ENCODE measurements at places on chromosomes 11 and 22.
A peak's percentile ranks its signal among the peaks of the same experiment; 100 is the strongest.

DNA sequence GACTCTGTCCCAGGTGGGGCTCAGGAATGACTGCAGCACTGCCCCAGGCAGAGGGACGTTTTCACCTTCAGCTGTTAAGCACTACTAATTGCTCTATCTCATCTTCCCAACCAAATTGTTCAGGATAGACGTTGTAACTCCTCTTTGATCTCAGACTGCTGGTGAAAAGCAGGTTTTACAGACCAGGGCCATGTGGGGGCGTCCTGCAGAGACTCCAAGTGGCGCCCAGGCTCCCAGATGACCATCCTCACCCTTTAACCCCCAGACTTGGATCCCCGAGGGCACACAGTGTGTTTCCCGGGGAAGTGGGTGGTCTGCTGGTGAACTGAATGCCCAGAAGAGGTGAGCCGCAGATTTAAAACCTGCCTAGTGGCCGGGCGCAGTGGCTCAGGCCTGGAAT lies 23.9 kb downstream of the FADD start:
- no peak for DNase-seq

GRCh38 chr11:34349882-34350281 lies 7.9 kb downstream of the ABTB2 start:
- no peak for DNase-seq

DNA sequence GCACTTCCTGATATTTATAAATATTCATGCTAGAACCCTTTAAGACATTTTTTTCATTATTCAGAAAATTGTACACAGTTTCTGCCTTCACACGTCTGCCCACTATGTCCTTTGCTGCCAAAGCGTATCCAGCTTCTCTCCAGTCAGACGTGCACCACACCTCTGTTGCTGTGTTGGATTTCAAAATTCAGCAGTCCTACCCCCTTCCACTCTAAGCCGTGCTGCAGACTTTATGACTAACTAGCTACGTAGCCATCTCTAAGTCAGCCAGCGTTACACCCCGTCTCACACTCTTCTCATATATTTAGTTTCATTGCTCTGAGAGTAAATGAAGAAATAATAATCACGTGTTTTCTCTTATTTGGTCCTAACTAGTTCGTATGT lies 28.2 kb upstream of the OPCML start:
- no peak for DNase-seq

DNA sequence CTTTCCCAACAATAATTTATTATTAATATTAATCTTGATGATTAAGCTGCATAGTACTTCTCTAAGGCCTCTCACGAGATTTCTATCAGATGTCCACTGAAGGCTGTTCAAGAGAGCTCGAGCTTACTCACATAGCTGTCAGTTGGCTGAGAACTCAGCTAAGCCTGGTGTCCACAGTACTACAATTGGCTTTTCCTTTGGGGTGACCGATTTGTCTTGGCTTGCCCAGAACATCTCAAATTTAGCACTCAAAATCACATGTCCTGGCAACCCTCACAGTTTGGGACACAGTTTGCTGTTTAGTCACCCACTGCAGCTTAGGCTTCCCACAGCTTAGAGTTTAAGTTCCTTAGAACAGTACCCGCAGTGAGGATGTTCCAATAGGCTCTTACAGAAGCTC lies 96.5 kb downstream of the LUZP2 start:
- DNase-seq = no peak

- no peak for DNase-seq
Observed at GRCh38 chr11:119720311-119720913, 8.6 kb downstream of the NECTIN1 start.

- DNase-seq = no peak
Observed at GRCh38 chr22:38567531-38568285, 2.3 kb downstream of the DMC1 start.

DNA sequence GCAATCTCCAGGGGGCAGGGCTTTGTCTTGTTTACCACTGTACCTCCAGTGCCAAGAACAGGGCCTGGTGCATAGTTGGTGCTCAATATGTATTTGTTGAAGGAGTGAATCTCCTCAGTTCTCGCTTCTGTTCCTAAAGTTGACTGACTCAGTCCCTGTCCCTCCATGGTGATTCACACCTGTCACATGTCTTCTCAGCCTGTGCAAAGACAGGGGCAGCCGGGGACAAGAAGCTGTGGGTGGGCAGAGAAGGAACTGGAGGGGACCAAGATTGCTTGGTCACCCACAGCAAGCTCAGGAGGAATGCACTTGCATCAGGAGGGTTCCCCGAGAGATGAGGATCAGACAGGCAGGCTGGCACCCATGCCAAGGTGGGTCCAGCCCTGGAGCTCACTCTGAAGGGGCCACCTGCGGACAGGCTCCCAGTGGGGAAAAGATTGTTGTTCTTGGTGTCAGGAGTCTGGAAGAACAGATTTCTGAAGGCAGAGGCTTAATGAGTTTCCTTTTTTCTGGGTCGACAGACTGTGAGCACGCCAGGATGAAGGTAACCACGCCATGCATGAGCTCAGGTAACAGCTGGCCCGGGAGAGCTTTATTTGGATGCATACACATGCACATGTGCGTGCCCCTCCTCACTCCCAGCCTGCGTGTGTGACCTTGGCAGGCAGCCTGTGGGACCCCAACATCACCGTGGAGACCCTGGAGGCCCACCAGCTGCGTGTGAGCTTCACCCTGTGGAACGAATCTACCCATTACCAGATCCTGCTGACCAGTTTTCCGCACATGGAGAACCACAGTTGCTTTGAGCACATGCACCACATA lies 16.9 kb downstream of the IL17RA start:
- no peak for DNase-seq

GRCh38 chr22:50175921-50176849 lies 5.7 kb downstream of the PANX2 start:
- no peak for DNase-seq

GRCh38 chr11:11780858-11781257 lies 60.9 kb upstream of the USP47 start:
- DNase-seq = no peak

- no peak for DNase-seq
Observed at GRCh38 chr11:66080055-66080817, 10.2 kb downstream of the PACS1 start.

DNA sequence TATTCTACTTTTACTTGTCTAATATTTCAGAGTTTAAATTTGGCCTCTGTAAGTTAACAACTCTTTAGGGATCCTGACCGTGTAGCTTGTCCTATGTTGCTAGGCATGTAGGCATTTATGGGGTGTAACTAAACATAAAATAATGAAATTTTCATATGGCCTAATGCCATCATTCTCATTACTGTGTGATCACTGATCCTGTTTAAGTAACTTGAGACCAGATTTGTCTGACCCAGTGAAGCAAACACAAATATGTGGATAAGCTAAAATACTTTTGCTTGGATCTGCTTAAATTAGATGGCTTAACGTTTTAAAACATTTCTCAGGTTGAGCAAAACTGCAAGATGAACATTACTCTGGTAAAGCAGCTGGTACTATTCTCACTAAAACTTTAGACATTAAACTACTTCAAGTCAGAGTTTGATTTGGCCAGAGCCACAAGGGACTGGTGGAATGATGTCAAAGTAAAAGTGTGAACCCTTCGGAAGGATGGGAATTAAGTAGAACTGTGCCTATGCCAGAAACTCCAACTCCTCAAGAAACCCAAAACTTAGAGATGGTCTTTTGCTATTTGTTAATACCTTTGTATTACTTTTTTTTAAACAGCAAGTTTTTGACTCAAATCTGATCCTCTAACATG lies 12.5 kb downstream of the QSER1 start:
- DNase-seq = no peak

DNA sequence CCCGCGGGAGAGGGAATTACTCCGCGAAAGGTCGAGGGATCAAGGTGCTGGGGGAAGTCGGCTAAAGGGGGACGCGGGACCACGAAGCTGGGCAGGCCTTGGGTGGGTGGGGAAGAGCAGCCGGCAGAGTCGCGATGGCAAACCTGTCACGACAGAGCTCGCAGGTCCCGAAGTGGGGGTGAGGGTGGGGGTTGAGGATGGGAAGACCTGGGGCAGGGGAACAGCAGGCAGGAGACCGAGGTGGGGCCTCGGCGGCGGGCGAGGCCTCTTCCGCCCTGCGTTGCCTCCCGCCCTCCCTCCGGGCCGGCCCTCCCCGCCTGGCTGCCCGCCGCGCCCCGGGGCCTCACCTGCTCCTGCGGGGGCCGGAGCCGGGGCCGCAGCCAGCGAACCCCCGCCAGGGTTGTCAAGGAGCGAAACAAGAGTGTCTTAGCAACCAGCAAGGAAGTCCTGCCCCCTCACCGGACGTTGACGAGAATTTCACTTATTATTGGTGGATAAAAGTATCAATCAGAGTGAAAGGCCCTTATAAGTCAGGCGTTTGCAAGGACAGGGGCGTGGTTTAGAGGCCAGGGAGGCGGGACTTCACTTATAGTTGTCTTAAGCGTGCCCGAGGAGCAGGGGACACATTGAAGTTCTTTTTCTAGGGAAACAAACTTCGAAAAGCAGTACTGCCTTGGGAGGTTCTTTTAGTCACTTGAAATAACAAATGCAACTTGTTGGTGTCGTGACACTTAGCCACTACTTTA lies at the start of gene DNAL4:
Gene DNAL4, minus strand, starts transcription at position 423 of the 746 bp plus-strand sequence. CDS start 11,412 bp downstream, outside the sequence.
- peak; percentile 98 for DNase-seq

- DNase-seq = no peak
Observed at GRCh38 chr11:119149018-119149785, at the start of gene ABCG4. TSS of gene ABCG4 (plus strand) at chr11:119149052. CDS start at chr11:119149966, 914 bp downstream.

DNA sequence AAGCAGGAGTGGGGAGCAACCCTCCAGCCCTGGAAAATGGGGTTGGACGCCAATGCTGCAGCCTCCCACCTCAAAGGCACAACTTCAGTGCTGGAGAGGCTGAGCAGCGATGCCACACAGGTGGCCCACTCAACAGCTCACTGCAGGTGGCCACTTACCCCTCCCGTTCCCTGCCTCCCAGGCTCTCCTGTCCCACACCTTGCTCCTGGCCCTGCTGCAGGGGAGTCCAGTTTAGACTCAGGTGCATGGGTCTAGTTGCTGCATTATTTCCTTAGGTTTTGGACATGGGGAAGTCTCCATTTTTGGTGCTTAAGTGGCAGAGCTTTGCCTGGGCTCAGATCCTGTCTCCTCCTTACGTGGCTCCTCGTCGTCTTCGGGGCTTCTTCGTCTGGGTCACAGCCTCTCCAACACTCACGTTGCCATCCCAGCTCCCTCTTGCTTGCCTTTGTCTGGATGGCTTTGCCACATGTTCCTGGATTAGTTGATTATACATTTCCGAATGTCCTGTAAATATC lies 898.3 kb downstream of the BRD1 start:
- no peak for DNase-seq

DNA sequence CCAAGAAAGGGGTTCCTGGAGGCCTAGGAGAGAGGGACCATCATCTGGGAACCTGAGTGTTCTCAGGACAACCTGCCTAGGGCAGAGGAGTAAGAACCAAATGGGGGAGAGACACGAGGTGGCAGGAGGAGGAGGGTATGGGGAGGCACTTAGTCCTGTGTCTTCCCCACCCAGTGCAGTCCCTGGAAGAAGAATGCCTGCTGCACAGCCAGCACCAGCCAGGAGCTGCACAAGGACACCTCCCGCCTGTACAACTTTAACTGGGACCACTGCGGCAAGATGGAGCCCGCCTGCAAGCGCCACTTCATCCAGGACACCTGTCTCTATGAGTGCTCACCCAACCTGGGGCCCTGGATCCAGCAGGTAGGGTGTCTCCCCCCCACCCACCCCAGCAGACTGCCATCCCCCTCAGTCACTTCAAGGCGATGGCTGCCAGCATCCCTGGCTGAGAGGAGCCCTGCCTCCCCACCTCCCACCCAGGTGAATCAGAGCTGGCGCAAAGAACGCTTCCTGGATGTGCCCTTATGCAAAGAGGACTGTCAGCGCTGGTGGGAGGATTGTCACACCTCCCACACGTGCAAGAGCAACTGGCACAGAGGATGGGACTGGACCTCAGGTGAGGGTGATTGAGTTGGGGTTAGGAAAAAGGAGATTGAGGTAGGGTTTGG lies 3.7 kb upstream of the INPPL1 start:
- no peak for DNase-seq

- no peak for DNase-seq
Observed at GRCh38 chr11:1938343-1939005, 8.7 kb upstream of the MRPL23 start.

DNA sequence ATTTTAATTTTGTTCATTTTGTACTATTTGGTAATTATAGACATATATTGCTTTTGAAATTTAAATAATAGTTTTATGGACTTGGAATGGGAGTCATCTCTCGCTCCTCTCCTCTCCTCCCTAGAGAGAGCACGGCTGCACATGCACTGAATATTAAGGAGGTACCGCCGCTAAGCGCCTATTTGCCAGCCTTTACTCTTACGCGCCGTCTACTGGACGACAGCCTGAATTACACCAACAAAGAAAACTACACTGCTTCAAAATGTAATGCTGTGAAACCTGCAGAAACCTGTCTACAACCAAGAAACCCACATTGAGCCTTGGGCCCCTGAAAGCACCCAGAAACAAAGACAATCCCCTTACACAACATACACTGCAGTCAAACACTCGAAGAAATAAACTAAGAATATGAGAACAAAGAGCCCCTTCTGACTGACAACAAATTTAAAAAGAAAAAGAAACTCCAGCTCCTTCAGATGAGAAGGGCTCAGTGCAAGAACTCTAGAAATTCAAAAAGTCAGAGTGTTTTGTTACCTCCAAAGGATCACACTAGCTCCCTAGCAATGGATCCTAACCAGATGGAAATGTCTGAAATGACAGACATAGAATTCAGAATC lies 737.2 kb downstream of the LRRC4C start:
- DNase-seq = no peak

- DNase-seq = no peak
Observed at GRCh38 chr11:65266210-65266609, 4.4 kb downstream of the POLA2 start.

DNA sequence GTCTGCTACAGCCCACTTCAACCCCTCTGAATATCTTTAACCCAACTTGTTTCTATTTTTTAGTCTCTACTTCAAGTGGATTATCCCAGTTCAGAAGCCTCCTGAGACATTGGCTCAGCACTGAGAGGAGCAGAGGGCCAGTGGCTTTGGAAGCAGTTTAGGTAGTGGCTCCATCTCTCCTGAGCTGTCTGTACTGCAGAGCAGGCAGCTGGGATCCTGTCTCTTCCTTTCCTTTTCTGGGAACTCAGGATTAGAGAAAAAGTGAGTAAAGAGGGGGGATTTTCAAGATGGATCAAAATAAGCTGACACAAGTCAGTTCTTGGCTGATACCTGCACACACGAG lies 512.0 kb downstream of the OPCML start:
- no peak for DNase-seq

DNA sequence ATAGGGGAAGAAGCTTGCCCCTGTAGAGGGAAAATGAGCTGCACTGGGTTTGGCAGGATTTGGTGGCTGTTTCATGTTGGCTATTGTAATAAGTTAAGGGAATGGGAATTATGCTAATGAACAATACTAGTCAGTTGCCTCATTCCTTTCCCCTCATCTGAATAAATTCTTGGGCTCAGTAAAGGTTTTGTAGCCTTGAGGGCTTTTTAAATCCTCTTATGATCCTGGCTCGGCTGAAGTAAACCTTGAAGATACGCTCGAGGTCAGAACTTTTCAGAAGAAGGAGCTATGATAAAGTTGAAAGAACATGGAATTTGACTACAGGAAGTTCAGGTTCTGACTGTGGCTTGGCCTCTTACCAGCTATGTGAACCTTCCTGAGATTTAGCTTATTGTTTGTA lies 448.7 kb downstream of the RAB38 start:
- DNase-seq = no peak
